ENCODE measurements at places on chromosomes 11 and 22. TPM values are rescaled to one million over a fixed set of nuclear protein-coding genes. Genes with fewer than 3 reads are reported as not detected.

Gene HEPHL1
- polyA plus RNA-seq, result not detected

- no peaks in the 10 kb centered on the region for H3K36me3 ChIP-seq
- no peaks in the 10 kb centered on the region for H3K27me3 ChIP-seq
Observed at GRCh38 chr22:45889093-45889538, 87.8 kb downstream of the WNT7B start.

- DNase-seq, result no peak
- H3K4me1 ChIP-seq, result no peaks in the 10 kb centered on the region
- H3K27me3 ChIP-seq, result no peaks in the 10 kb centered on the region
- no peak overlapping the region for H3K27ac ChIP-seq
Observed at GRCh38 chr22:47376901-47377505, 614.6 kb downstream of the TBC1D22A start.

GRCh38 chr11:832529-833113 lies at the start of gene CD151:
CD151 (plus strand) TSS chr11:832952; CDS start chr11:836070, 3,118 bp downstream.
- H3K27me3 ChIP-seq, result no peaks in the 10 kb centered on the region
- no peaks in the 10 kb centered on the region for H3K36me3 ChIP-seq
- peaks cover 54% of the 10 kb centered on the region for H3K4me1 ChIP-seq
- no peak within 1 kb of the TSS for H3K27ac ChIP-seq
- no peak within 1 kb of the TSS for H3K4me3 ChIP-seq

GRCh38 chr11:33703788-33704187 lies 3.2 kb upstream of the C11orf91 start:
- DNase-seq, result no peak
- H3K4me3 ChIP-seq, result no peak overlapping the region
- H3K27me3 ChIP-seq, result peaks cover 4% of the 10 kb centered on the region
- H3K36me3 ChIP-seq, result peaks cover 10% of the 10 kb centered on the region
- peaks cover 14% of the 10 kb centered on the region for H3K4me1 ChIP-seq
